Type B pancreatic cell (in vitro differentiated cells): ENCODE measurements at places on chromosomes 6 and 20. TPM values are rescaled to one million over a fixed set of nuclear protein-coding genes. Genes with fewer than 3 reads are reported as not detected.
A peak's percentile ranks its signal among the peaks of the same experiment; 100 is the strongest.

- no peaks in the 10 kb centered on the region for H3K27me3 ChIP-seq
- H3K4me1 ChIP-seq = peaks cover 62% of the 10 kb centered on the region
- no peak for DNase-seq
- H3K4me3 ChIP-seq = no peak overlapping the region
- H3K36me3 ChIP-seq = peaks cover 35% of the 10 kb centered on the region
Measured at GRCh38 chr20:19998990-19999705, 18.0 kb upstream of the NAA20 start.

GRCh38 chr6:1346558-1347091 is 34.7 kb downstream of the FOXQ1 start:
- no peaks in the 10 kb centered on the region for H3K36me3 ChIP-seq
- no peak for DNase-seq
- H3K4me1 ChIP-seq = no peaks in the 10 kb centered on the region
- H3K4me3 ChIP-seq = no peak overlapping the region
- peaks cover 60% of the 10 kb centered on the region for H3K27me3 ChIP-seq
- H3K27ac ChIP-seq = no peak overlapping the region

DNA sequence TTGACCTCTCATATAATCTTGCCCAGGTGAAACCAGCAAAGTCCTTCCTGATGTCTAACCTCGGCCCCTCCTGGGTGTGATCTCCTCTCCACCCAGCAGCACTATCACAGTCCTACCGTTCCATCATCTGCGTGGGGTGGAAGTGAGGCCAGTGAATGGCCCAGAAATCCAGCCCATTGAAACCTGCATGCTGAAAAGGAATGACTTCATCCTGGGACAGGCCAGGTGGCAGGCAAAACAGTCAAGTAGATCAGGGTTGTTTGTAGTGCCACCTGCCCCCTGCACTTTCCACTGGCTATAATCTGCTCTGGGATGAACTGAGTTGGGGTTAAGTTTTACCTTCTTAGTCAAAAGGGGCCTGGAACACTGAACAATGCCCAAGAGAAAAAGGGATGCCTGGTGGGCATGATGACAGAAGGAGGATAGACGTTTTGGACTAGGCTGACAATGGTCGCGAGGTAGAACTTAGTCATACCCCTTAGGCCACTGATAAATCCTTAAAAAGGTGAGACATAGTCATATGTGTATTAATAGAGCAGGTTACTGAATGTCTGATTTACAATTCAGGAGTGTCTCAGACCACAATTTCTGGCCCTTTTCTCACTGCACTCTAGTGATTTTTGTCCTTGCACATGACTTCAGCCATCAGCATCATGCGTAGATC is 8.1 kb upstream of the HSP90AB1 start:
- H3K4me1 ChIP-seq = peaks cover 25% of the 10 kb centered on the region
- no peaks in the 10 kb centered on the region for H3K36me3 ChIP-seq
- peak overlapping the region; percentile 89 for H3K4me3 ChIP-seq
- no peak for DNase-seq
- H3K27me3 ChIP-seq = no peaks in the 10 kb centered on the region

- peak overlapping the region; percentile 83 for H3K4me3 ChIP-seq
- H3K27me3 ChIP-seq = peaks cover 8% of the 10 kb centered on the region
- DNase-seq = no peak
Measured at GRCh38 chr20:43667341-43668132, 623 bp downstream of the MYBL2 start.

Gene PAK5
- total RNA-seq = 0.69 and 1.8 TPM in 2 replicates

DNA sequence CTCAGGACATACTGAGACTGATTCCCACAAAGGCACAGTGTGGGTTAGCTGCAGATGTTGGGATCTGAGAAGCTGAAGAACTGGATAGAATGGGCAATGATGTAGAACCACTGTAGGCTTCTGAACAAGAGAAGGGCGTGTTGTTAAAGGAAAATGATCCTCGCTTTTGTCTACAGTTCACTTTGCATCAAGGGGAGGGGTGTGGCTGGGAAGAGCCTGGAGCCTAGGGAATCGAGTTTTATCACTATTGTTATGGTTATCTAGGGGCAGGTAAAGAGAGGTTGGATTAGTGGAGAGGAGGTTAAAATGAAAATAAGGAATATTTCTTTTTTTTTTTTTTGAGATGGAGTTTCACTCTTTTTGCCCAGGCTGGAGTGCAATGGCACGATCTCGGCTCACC is 768.1 kb downstream of the KIF16B start:
- no peaks in the 10 kb centered on the region for H3K27me3 ChIP-seq
- H3K4me3 ChIP-seq = no peak overlapping the region

DNA sequence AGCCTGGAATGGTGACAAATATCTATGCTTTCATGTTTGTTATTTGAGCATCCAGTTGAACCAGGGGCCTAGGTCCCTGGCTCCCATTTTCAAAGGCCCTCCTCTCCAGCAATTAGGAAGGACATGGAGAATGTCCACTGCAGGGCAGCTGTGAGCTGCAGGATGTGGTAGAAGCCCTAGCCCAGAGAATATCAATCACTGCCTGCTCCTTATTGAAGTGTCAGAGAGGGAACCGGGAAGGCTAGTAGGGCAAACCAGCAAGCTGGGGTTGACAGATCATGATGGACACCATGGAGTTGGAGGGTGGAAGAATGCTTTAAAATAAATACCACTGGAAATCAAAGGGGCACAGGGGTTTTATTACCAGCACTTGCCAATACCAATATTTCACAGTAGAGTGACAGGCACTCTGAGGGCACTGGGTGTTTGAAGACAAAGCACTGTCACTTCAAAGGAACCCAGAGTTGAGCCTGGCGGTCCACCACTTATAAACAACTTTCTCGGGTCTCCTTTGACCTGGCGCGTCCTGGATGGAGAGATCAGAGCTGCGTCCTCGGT is 47.7 kb downstream of the ZNF831 start:
- DNase-seq = no peak
- H3K27ac ChIP-seq = no peak overlapping the region
- peaks cover 36% of the 10 kb centered on the region for H3K4me1 ChIP-seq
- H3K36me3 ChIP-seq = no peaks in the 10 kb centered on the region

Gene RAET1E
- total RNA-seq = 1.2 TPM in 1 of 2 replicates, not detected in the other

Gene HINT3
- total RNA-seq = 14.8 and 19.9 TPM in 2 replicates

- peak within 1 kb of the TSS; percentile 74 for H3K27ac ChIP-seq
- DNase-seq = peak; percentile 73
- H3K36me3 ChIP-seq = no peaks in the 10 kb centered on the region
- peak within 1 kb of the TSS; percentile 91 for H3K4me3 ChIP-seq
- peaks cover 63% of the 10 kb centered on the region for H3K27me3 ChIP-seq
Measured at GRCh38 chr6:46734867-46735719, at the start of gene PLA2G7. PLA2G7 (minus strand) TSS chr6:46735375; CDS start chr6:46722891, 12,484 bp downstream.

DNA sequence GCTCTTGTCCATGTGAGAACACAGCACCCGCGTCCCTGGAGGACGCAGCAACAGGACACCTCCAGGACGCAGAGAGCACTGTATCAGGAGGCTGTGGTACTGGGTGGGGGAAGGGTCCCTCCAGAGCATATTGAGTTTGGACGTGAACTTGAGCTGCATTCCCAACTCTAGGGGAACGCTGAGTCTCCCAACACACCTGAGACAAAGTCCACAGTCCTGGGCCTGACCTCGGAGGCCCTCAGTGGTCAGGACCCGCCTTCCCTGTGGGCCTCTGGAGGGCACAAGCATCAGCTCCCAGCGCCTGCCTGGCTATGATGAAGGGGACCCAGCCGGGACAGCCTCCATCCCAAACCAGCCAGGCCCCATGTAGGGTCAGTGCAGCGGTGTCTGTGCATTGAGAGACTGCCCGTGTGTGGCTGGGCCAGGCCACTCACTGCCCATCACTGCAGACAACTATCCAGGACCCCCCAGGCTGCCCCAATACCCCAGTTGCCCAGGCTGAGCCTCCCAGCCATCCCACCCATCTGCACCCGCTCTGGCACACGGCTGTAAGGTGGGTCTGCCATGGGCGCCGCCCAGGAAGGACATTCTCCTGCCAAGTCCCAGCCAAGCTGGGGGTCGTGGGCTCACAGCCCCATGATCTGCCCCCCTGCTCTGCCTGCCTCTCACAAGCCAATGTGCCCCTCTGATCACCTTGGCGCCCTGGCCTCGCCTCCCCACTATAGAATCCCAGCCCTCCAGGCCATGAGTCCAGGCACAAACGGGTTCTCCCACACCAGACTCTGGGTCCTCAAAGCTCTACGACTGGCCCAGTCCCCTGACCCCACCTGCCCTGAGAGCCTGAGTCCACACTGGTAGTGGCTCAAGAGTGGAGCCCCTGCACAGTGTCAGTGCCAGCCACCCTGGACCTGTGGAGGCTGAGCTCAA is 115.7 kb downstream of the TAF4 start:
- H3K27ac ChIP-seq = no peak overlapping the region
- peak; percentile 62 for DNase-seq
- H3K4me1 ChIP-seq = no peaks in the 10 kb centered on the region
- peaks cover under 1% of the 10 kb centered on the region for H3K27me3 ChIP-seq
- no peak overlapping the region for H3K4me3 ChIP-seq

Gene GABRR1
- total RNA-seq = 0.12 TPM in 1 of 2 replicates, not detected in the other

DNA sequence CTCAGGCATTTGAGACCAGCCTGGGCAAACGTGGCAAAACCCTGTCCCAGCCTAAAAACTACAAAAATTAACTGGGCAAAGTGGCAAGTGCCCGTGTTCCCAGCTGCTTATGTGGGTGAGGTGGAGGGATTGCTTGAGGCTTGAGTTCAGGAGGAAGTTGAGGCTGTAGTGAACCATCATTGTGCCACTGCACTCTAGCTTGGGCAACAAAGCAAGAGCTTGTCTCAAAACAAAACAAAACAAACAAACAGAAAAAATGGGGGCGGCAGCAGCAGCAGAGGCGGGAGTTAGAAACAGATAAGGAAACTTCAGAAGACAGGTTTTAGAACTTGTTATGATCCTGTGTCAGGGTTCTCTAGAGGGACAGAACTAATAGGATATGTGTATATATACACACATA is 49.0 kb downstream of the SCAF8 start:
- H3K4me3 ChIP-seq = no peak overlapping the region
- no peak for DNase-seq
- no peak overlapping the region for H3K27ac ChIP-seq
- no peaks in the 10 kb centered on the region for H3K27me3 ChIP-seq
- peaks cover 7% of the 10 kb centered on the region for H3K4me1 ChIP-seq

DNA sequence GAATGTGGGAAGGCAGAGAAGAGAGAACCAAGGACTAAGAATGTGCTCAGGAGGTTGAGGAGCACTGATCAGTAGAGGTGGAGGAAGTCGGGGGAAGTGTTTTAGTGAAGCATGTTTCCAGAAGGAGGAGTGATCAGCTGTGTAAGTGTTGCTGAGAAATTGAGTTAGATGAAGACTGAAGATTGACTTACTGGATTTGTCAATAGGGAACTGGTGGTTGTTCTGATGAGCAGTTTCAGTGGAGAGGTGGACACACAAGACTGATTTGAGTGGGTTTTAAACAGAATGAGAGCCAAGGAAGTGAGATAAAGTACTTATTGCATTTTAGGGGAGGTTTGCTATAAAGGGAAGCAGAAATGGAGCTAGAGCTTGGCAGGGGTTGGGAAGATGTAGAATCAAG is 182.6 kb downstream of the CDKAL1 start:
- H3K27ac ChIP-seq = no peak overlapping the region
- no peak for DNase-seq
- H3K27me3 ChIP-seq = no peaks in the 10 kb centered on the region
- H3K4me1 ChIP-seq = peaks cover 3% of the 10 kb centered on the region
- no peak overlapping the region for H3K4me3 ChIP-seq
- H3K36me3 ChIP-seq = no peaks in the 10 kb centered on the region

Gene GPR63
- 4.0 and 4.2 TPM in 2 replicates for total RNA-seq

- peak overlapping the region; percentile 64 for H3K27ac ChIP-seq
- no peaks in the 10 kb centered on the region for H3K27me3 ChIP-seq
- H3K4me1 ChIP-seq = peaks cover 5% of the 10 kb centered on the region
Measured at GRCh38 chr20:44616604-44616964, 34.2 kb downstream of the PKIG start.

Gene KCTD20
- 36.4 and 51.8 TPM in 2 replicates for total RNA-seq

Gene POM121L2
- 0.10 and 0.14 TPM in 2 replicates for total RNA-seq

Gene HCRTR2
- 0.27 TPM in 1 of 2 replicates, not detected in the other for total RNA-seq

Gene KIF6
- total RNA-seq = 0.79 and 3.3 TPM in 2 replicates

Gene SFTA2
- total RNA-seq = 2.7 and 3.6 TPM in 2 replicates

- H3K36me3 ChIP-seq = no peaks in the 10 kb centered on the region
- no peak overlapping the region for H3K27ac ChIP-seq
- no peaks in the 10 kb centered on the region for H3K27me3 ChIP-seq
- DNase-seq = no peak
- no peak overlapping the region for H3K4me3 ChIP-seq
Measured at GRCh38 chr20:37828684-37829083, 74.2 kb upstream of the VSTM2L start.
